ENCODE measurements at places on chromosomes 2 and 18. TPM values are rescaled to one million over a fixed set of nuclear protein-coding genes. Genes with fewer than 3 reads are reported as not detected.

NAT8 gene
- total RNA-seq: not detected

POTEI gene
- not detected for total RNA-seq

CFAP65 gene
- total RNA-seq: 0.32 TPM

CKAP2L gene
- total RNA-seq: 14.2 TPM

MC2R gene
- total RNA-seq: not detected

CHRNA1 gene
- total RNA-seq: not detected

PTCD3 gene
- total RNA-seq: 57.4 TPM

HOXD13 gene
- total RNA-seq: 0.15 TPM

RASGRP3 gene
- total RNA-seq: 1.2 TPM

ACAA2 gene
- total RNA-seq: 72.2 TPM

SERPINB8 gene
- total RNA-seq: 8.8 TPM

EPC2 gene
- total RNA-seq: 11.1 TPM

ABCB11 gene
- total RNA-seq: not detected

SCYGR4 gene
- total RNA-seq: not detected

MEP1B gene
- 0.06 TPM for total RNA-seq

APLF gene
- total RNA-seq: 0.59 TPM

ERFE gene
- 7.8 TPM for total RNA-seq

DSC1 gene
- total RNA-seq: not detected

HOXD8 gene
- 5.4 TPM for total RNA-seq

MROH2A gene
- total RNA-seq: 0.28 TPM

MSH6 gene
- 85.8 TPM for total RNA-seq

RPL37A gene
- total RNA-seq: 5,480 TPM

DTNA gene
- 0.18 TPM for total RNA-seq

DCAF17 gene
- total RNA-seq: 10.8 TPM

GAL3ST2 gene
- total RNA-seq: 0.36 TPM

MYO5B gene
- total RNA-seq: 11.8 TPM

LRRTM1 gene
- not detected for total RNA-seq

PRKAG3 gene
- total RNA-seq: not detected

ATF2 gene
- 18.9 TPM for total RNA-seq

NEU2 gene
- not detected for total RNA-seq

BMP10 gene
- not detected for total RNA-seq

CRYGD gene
- total RNA-seq: not detected

SCG2 gene
- 1.4 TPM for total RNA-seq

GPR45 gene
- not detected for total RNA-seq

SCYGR8 gene
- not detected for total RNA-seq

INHA gene
- 0.51 TPM for total RNA-seq

DUSP19 gene
- total RNA-seq: 0.70 TPM

Measured in A549 treated with RU486 at 1 μM for 4 hours (cell line).